ENCODE measurements at places on chromosomes 2 and 18.

GRCh38 chr2:80323610-80324009, 19.1 kb upstream of the LRRTM1 start:
- no peak for DNase-seq

GRCh38 chr2:31957354-31958139, 53.3 kb downstream of the MEMO1 start:
- no peak for DNase-seq

DNA sequence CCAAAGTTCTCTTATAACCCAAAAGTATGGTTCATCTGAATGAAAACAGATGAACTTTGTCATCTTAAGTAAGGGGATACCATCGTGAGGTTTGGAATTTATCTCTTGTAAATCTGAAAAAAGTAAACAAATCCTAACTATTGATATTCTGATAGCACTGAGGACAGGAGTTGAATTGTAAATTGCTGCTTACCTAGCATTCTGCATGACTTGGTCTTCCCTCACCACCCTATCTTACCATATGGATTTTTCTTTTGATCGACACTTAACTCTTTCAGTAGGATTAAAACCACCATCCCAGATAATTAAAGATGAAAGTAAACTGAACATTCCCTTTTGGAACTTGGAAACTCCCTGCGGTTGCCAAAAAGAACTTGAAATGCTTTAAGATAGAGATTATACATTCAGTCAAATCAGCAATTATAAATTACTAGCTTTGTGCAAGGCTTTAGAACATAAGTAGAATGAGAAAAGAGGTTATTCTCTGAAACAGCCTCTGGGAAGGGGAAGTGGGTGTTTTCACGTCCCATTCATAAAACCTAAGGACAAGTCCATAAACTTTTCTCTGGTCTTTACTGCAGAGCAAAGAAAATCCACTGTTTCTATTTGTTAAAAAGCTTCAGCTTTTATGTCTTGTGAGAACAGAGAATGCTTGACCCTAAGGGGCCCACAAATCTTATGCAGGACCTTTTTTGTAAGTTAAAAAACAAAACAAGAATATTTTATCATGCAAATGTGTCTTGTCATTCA, 49.7 kb upstream of the ZNF397 start:
- DNase-seq: no peak

DNA sequence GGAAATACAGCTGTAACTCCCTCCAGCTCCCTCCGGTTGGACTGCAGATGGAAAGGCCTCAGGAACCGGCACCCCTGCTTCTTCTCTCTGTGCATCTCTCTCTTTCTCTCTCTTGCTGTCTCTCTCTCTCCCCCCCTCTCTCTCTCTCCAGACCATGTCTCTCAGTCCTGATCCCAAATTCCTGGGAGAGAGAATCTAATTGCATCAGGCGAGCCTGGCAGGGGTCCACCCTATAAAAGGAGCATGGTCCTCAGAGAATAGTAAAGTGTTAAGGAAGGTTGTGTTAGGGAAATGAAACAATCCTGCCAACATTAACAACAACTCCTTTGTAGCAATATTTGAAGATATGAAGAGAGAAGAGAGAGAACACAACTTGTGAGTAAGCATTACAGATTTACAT, 36.7 kb downstream of the VIT start:
- no peak for DNase-seq

- no peak for DNase-seq
These were observed 223.9 kb downstream of the MBD5 start for GRCh38 chr2:148244593-148245292.

Data from stimulated activated CD8-positive, alpha-beta memory T cell treated with anti-CD3 and anti-CD28 coated beads, Interleukin-15, amount 100 ng/mL, for 24 hours (primary cell).